ENCODE measurements at places on chromosomes 11 and 22.

DNA sequence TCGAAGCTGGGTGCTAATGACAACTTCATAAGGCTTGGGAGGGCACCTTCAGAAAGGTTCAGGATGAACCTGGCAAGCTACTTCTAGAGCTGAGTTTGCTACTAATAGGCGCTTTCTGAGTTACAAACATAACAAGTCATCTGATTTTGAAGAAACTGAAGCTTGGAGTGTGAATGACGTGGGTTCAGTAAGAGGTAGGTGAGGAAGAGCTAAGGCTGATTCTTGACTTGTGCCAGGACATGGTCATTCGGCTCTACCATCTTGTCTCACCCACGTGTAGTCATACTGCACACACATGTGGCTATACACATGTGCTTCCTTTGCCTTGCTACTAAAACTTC, 56.4 kb downstream of the SWAP70 start:
- no peak for DNase-seq

- DNase-seq, result no peak
Observed at GRCh38 chr22:25448435-25449051, 115.9 kb upstream of the GRK3 start.

DNA sequence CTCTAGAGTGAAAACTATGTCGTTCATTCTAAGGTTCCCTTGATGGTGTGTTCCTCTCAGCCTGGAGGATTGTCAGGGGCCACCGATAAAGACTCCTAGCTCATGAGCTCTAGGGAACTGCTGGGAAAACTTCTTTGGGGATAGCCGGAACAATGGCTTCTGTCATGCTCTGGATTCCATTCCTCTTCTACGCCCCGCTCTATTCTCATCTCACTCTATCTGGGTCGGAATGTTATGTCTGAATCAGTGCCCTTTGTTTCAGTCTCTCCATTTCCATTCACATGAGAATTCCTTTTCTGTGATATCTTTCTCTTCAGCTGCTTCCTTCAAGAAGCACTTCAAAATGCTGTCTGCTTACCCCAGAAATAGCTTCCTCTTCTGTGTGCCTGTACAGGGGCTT, 16.9 kb upstream of the SLCO2B1 start:
- no peak for DNase-seq

GRCh38 chr11:27718863-27719545, 18.7 kb upstream of the BDNF start:
- peak; percentile 61 for DNase-seq

DNA sequence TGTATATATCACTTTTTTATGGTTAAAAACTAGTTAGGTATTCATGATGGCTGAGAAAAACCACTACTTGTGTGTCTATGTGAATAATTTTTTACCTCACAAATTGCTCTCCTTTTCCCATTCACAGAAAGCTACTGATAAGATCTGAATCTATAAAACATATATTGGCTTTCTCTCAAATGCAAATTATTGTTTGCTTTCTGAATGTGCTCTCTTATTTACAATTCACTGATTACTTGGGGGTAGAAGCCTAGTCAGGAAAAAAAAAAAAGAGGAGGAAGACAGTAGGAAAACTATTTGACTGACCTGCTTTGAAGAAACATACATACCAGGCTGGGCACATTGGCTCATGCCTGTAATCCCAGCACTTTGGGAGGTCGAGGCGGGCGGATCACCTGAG, 20.5 kb downstream of the PGM2L1 start:
- DNase-seq, result no peak

DNA sequence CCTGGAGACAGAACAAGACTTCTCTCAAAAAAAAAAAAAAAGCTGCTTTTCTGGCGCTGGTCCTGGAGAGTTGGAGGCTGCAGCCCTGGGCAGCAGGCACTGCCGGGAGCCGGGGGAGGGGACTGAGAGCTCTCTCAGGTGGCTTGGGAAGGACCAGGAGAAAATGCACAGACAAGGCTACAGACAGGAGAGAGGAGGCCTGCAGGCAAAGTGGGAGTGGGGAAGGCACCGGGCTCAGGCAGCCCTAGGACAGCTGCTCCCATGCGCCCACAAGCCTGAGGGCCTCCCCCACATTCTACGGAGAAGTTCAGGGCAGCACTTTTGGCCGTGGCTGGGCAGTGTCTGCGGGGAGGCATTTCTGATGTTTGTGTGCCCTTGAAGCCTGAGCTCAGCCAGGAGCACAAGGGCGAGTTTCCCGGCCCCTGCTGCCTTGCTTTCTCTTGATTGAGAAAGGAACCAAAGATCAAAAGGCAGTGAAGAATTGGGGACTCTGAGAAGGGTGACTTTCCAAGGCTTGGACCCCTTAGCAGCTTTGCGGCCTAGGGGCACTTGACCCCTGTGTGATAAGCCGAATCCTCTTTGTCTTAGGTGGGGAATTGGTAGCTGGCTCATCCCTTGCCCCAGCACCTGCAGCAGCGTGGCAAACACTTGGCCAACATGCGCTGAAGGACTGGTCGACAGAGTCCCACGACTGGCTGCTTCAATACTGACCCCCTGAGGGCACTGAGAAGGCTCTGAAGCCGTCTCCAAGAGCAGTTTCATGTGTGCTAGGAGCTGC, 35.3 kb downstream of the PPM1F start:
- peak; percentile 10 for DNase-seq

- peak; percentile 14 for DNase-seq
Observed at GRCh38 chr11:101907815-101908214, 7.0 kb upstream of the CEP126 start.

DNA sequence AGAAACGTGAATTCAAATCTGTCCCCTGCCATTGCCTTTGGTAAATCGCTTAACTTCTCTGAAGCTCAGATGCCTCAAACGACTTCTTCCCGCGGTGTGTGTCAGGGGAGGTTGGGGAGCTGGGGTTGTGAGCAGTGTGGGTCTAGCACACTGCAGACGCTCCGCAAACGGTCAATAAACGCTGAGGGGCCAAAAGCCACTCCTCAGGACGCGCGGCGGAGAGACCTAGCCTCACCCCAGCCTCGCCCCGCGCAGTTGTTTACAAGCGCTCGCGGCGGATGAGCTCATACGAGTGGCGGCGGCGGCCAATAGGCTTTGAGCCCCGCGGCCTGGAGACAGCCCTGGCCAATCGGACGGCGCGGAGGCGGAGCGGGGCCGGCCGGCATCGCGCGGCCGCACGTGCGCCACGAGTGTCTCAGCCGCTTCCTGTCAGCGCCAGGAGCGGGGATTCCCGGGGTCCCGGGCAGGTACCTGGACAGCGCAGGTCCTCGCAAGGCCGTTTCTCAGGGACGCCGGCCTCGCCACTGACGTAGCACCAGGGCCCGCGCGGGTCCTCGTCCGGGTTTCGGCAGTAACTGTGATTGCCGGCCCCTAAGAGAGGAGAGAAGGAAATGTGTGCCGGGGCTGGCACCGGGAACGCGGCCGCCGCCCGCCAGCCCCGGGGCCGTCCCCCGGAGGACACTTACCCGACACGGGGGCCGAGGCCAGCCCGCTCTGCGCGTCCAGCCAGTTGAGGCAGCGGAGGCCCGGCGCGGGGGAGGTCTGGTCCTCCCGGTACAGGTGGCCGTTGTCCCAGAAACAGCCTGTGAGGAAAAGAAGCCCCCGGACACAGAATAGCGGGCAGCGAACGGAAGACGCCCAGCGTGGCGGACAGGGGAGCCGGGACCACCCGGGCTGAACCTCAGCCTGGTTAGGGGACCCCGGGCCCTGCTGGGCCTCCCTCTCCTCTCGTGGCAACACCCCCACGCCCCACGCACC, 1.5 kb downstream of the PIK3IP1 start:
- DNase-seq, result peak; percentile 61

DNA sequence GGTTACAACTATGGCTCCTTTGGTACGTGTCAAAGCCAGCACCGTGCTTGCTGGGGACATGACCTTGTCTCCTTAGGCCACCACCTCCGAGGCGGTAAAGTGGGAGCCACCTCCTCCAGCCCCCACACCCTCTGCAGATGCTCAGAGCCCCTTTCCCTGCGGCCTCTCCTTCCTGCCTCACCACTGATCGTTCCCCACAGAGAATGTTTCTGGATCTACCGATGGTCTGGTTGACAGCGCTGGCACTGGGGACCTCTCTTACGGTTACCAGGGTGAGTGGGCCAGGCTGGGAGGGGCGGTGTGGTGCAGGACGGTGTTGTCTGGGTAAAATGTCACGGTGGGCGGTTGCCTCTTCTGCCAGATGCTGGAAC, 8.9 kb downstream of the SIDT2 start:
- no peak for DNase-seq

DNA sequence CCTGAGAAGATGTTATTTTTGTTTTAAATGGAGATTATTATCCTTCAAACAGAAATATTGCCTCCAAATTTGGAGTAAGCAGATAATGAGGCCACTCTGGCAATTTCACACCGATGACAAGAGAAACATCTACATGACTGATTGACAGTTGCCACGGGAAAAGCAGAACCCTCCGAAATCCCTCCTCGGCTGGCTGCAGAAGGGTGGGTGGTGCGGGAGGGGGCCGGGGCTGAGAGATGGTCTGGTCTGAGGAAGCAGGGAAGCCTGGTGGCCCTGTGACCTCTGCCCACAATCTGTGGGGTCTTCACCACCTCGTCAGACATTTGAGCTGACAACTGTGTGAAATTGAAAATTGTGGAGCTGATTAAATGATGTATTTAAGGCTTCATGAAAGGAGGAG, 503.2 kb downstream of the MN1 start:
- DNase-seq, result no peak

GRCh38 chr11:776263-776560, 1.1 kb downstream of the GATD1 start:
- no peak for DNase-seq

Data from fibroblast of the conjunctiva (primary cell).